Glomerular endothelial cell (primary cell): ENCODE measurements at places on chromosomes 7 and 10.

- DNase-seq: no peak
These were observed 36.3 kb upstream of the EXOC6 start for GRCh38 chr10:92811986-92812385.

- DNase-seq: no peak
These were observed 109.1 kb downstream of the ARL4A start for GRCh38 chr7:12796397-12797127.

DNA sequence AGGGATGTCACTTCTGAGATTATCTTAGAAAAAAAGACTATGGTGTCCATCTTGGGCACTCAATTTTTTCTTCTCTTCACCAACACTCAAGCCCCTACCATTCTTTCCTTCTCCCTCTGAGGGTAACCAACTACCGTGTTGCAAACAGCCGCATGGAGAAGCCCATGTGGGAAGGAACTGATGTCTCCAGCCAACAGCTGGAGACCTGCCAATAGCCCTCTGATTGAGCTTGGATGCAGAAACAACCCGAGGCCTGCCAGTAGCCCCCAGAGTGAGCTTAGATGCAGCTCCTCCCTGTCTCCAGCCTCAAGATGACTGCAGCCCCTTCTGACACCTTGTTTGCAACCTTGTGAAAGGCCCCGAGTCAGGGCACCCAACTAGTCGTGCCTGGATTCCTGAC is 36.4 kb upstream of the CHCHD3 start:
- no peak for DNase-seq

GRCh38 chr10:130546841-130547240 is 410.6 kb downstream of the GLRX3 start:
- DNase-seq: no peak

- no peak for DNase-seq
These were observed 46.2 kb downstream of the AMZ1 start for GRCh38 chr7:2734084-2734686.

GRCh38 chr10:76091926-76092325 is 660.5 kb downstream of the LRMDA start:
- no peak for DNase-seq

DNA sequence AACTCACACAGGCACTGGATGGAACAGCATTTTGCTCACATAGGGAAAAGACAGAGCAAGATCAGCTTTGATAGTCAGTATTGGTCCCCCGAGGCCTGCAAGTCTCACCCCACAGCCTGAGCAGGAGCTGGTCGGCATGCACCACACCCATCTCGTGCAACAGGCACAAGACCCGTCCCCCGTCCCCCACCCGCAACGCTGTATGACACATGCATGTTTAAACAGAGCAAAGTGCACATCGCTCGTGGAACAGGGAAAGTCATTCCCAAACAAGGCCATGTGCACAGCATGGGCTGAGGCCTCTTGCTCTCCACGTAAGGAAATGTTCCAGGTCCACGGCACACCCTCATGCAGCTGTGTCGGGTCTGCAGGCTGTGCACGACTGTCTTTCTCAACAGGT is 527.2 kb downstream of the ACTR3B start:
- DNase-seq: no peak

GRCh38 chr7:30136117-30136731 is 1.4 kb downstream of the MTURN start:
- no peak for DNase-seq

DNA sequence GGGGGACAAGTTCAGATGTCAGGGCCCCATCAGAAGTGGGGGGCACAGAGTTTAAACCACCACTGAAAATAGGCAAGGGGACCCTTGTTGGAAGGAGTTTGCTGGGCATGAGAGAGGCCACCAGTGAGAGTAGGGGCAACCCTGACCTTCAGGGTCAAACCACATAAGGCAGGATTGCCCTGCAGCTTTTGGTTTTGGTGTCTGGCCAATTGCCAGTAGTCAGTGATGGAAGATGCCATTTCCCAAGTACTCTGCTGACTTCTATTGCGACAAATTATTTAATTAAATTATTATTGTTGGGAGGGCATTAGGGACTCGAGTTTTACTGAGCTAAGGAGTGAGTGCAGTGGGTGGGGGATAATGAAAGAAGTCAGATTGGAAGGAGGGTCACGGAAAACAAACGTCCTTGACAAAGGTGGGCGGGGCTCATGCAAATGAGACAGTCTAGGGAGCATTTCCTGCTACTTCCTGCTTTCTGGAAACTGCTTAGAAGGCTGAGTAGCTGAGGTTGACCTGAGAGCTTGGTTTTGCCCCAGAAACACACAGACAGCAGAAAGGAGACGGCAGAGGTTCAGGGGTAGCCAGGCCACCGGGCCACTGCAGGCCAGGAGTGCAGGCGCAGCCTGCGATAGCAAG is 74.2 kb upstream of the ANLN start:
- no peak for DNase-seq

- no peak for DNase-seq
These were observed 164.1 kb upstream of the C1GALT1 start for GRCh38 chr7:7018290-7018689.

DNA sequence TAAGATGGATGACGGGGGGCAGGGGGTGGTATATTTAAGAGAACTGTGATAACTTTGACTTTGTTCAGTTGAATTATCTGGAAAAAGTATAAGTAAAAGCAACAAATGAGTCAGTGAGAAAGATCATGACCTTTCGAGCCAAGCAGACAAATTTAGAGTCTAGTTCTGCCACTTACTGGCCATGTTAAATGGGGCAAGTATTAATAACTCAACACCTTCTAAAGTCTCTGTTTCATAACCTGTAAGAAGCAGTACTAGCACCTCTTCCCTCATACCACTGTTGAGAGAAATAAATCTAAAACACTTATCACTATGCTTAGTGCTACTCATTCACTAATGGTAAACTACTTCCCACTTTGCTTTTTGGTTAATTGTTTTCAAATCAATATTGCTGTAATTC is 604.4 kb upstream of the LRRN3 start:
- no peak for DNase-seq

- DNase-seq: no peak
These were observed 31.6 kb downstream of the TRIM8 start for GRCh38 chr10:102675666-102676533.

- no peak for DNase-seq
These were observed 9.6 kb upstream of the PNLIPRP2 start for GRCh38 chr10:116611153-116611545.

DNA sequence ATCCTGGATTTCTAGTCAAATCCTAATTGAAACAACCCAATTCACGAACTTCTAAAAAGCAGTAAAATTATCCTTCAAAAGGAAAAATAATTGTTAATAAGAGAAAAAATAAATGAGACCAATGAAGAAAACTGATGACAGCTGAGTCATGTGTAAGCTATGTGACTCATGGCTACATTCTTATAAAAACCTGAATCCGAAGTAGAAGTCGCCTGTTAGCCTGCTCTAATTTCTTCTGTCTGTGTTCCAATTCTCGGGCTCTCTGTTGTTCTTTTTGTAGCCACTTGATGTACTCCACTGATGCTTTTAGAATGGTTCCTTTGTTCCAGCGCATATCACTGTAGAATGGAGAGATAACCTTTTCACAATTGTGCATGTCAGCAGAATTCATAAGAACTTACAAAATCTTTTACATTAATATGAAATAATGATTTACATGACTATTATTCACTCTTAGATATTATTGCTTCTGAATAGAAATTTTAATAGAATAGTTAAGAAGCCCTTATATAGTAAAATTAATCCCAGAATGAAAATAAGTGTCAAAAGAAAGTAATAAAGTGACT is 88.8 kb downstream of the TFEC start:
- peak; percentile 9 for DNase-seq

GRCh38 chr7:30703756-30704155 is 21.5 kb upstream of the CRHR2 start:
- DNase-seq: no peak

DNA sequence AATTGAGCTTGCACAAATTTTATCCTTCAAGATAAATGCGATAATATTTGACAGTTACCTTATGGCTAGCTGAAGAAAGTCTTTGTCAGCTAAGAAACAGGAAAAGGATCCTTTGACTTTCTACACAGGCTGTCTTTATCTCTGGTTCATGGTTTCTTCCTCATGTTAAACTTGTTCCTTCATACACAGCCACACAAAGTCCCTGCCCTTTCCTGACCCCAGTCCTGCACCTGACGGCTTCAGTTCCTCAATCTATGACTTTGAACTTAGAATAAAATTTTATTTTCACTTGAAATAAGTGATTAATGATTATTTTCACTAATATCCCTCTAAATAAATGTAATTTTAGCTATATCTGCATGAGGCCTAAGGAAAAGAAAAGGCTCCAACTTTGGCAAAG is 77.8 kb upstream of the PRSS1 start:
- DNase-seq: no peak

DNA sequence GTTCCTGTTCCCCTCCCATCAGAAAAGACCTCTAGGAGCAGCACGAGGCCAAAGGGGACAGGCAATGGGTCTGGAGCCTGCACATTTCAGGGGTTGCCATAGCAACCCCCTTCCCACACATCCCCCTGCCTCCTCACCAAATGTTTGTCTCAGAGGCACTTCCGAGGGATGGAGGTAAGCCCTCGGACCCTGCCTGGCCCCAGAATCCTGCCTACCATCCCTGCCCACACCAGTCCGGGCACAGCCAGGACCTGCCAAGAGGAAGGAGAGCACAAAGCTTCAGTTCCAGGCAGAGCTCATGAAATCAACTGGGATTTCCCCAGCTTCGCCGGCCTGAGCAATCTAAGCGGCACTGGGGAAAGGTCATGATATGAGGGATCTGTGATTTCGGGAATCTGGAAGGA is 175.0 kb upstream of the PLXNA4 start:
- DNase-seq: no peak

GRCh38 chr7:630539-630938 is 96.0 kb upstream of the DNAAF5 start:
- DNase-seq: no peak

DNA sequence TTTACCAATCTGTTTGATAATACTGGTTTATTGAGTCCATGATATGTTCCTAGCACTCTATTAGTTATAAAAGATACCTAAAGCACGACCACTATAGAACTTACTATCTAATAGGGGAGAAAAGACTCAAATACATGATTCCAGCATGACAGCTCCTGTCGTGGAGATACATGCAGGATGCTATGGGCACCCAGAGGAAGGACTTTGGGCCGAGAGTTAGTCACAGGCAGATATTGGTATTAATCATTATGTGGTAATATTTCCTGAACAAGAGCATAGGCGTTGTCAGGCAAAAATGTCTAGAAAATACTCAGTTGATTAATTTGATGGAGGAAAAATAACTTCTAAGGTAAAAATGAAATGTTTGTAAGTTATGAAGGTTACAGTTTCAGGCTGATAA is 31.8 kb downstream of the CNNM2 start:
- DNase-seq: no peak

DNA sequence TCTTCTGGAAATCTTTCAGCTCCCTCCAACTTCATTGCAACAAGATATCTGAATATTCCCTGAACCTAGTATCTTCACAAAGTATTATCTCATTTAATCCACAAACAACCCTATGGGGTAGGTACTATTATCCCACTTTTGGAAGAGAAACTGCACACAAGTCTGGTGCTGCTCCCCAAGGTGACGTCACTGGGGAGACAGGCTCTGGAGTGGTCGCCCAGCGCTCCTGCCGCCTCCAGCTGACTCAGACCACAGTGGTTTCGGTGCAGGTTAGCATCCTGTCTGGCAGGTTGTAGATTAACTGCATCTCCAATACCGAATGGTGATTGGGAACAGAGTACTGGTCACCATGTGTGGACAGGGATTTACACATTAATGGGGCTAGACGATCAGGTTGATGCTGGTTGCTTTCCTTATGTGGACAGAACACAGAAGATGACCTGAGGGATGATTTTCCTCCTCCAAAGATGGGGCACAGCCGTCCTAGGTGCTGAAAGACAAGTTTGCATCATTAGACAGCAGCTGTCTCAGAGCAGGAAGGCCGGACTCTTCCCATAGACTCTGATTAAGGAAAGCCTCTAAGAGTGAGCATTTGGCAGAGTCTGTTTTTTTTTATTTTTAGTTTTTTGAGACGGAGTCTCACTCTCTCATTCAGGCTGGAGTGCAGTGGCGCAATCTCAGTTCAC is 128.6 kb downstream of the TRRAP start:
- DNase-seq: no peak

DNA sequence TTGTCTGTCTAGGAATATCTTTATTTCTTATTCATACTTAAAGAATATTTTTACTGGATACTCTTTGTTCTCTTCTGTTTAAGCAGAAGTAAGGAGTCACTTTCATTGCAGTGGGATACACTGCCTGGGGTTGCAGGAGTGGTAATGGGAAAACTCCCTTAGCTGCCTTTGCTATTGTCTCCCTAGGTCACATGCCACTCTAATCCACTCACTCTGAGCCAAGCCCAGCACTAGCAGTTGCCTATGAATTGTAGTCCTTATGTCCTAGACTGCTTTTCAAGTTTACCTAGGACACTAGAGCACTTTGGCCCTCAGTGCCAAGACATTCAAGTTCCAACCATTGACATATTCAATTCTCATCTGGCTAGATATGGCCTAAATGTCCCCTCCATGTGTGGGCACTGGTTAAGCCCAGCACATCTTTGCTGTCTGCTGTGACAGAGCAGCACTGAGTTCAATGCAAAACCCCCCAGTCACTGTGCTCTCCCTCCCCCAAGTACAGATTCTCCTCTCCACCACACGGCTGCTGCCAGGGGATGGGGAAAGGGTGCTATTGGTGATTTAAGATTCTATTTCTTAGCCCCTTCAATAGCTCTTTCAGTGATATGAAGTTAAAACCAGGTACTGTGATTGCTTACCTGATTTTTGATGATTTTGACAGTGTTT is 991.7 kb upstream of the KCND2 start:
- no peak for DNase-seq

GRCh38 chr7:126286317-126286716 is 966.4 kb downstream of the GRM8 start:
- no peak for DNase-seq

- DNase-seq: no peak
These were observed 94.3 kb downstream of the THSD7A start for GRCh38 chr7:11737723-11738122.

- no peak for DNase-seq
These were observed 106.2 kb upstream of the CELF2 start for GRCh38 chr10:10911471-10911921.
